ELR (cell line): ENCODE measurements at places on chromosomes 6 and 20.

DNA sequence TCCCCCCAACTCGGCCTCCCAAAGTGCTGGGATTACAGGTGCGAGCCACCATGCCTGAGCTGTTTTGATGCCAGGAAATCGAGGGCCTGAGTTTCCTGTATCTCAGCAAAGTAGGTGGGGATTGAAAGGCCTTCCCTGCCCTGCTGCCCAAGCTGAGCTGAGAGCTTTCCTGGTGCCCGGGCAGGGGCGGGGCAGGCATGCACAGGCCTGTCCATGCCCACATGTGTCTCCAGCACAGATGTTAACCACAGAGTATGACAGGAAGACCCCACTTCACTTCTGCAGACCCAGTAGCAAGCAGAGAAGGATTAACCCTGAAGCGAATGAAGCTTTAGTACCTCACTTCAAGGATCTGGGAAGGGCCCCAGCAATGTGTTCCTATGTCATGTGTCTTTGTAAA is 66.0 kb downstream of the GPR6 start:
- no peak for DNase-seq

- DNase-seq = no peak
Measured at GRCh38 chr20:57638173-57638894, 18.1 kb upstream of the ZBP1 start.

- DNase-seq = peak; percentile 63
Measured at GRCh38 chr20:62252342-62252966, 14.1 kb downstream of the OSBPL2 start.

DNA sequence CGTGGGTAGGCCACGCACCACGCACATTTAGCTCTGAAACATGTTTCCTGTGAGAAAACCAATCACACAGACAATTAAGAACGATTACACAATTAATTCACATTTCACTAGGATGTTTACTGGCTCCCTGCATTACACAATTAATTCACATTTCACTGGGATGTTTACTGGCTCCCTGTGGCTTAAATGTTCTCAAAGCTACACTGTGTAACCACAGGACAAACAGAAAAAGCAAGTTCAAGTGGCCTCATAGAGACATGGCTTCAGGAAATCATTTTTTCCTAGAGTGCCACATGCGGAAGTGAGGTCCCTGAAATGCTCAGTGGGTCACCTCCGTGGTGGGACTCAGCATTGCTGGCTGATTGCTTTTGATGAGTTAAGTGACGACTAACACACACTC is 61.7 kb upstream of the XRN2 start:
- no peak for DNase-seq

DNA sequence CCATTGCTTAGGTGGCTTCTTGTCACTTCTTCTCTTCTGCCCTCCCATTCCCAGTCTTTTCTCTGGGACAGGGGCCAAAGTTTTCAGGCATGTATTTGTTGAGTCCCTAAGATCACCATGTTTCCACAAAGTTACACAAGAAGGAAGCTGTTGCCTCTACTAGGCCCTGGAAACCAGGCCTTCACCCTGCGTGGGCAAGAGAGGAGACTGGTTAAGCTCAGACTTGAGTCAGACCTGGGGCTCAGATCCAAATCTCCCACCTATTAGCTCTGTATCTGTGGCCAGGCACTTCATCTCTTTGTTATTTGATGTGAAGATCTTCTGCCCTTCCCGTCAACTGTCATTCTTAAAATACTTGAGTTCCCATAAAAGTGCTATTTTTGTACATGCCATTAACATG is 154.6 kb downstream of the SASH1 start:
- peak; percentile 34 for DNase-seq

DNA sequence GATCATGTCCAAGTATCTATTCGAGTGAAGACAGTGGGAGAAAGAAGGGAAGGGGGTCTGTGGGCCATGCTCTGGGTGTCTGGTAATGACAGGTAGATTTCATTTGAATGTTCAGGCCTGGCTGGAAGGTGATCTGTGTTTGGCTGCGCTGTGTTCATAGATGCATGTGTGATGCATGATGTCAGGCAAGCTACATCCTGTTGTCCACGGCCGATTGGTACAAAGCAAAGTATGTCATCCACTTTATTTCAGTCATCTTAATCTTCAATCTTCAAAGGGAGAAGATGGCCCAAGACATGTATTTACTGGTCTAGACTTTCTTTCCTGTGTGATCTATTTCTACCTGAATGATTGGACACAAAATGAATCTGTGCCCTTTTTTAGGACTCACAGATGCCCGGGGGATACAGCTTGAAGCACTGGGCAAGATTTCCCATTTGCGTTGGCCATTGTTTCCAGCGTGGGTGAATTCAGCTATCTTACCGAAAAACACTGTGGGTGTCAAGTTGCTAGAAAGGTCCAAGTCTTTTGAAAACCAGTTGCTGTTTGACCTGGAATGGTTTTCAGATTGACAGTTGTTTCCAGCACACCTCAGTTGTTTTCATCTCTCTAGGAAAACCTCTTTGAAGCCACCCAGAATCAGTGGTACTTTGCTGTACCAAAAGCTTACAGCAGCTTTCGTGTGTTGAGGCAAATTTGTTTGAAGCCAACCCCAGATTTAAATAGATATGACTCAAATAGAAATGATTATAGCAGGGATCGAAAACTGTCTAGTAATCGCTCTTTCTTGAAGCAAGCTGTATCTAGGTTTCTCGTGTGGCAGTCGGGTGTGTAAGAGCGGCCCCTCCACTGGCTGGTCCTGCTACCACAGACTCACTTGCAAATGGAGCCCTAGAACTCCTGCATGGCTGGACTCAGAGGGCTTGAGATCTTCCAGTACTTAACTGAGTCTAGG is 27.2 kb downstream of the DUSP22 start:
- no peak for DNase-seq

DNA sequence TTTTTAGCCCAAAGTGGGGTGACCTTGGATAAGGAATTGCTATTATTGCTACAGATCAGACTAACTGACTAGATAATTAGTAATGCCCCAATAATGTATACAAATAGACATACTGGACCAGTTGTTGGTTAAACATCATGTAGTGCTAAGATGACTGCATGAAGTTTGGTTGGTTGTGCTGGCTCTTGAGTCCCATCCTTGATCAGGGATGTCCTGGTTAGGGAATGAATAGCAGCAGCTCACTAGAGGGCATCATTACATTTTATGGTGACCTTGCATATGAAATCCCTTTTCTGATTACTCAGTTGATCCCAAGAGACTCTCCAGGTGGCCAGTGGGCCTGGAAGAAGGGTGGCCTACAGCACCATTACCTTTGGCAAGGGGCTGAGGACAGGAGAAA is 10.9 kb downstream of the TPBG start:
- DNase-seq = peak; percentile 33

- peak; percentile 39 for DNase-seq
Measured at GRCh38 chr6:47479140-47479508, 1.5 kb downstream of the CD2AP start.

DNA sequence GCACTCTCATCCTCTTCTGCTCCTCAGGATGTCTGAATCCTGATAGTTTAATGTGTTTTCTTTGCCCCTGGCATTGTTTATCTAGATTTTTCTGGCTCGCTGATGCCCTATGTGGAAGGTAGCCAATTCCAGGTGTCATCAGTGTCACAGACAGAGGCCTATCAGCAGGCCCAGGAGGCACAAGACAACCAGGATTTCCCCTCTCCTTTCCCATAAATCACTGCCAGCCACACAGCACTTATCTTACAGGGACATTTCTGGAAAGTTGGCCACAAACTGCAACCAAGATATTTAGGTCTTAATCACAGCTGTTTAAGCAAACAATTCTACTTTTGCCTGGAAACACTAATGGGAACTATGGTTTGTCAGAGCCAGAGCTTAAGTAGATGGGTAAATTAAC is 28.1 kb downstream of the ADGRF5 start:
- DNase-seq = no peak

DNA sequence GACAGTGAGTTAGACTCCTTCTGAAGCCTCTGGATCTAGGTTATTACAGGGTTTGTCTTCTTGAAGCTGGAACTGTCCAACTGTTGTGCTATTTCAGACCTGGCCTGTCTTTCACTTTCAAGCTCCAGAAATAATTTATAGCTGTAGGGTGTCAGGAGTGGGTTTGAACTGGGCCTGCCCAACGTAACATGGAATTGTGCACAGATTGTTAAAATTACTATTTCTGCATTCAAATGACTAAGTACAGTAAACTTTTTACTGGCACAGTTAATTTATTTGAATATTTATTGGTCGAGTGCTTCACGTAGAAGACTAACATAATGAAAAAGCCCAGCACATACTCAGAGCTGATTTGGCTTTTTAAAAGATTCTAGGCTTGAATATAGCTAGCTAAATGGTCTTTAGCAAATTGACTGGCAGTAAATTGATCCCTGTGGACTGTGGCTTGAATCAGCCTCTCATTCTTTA is 74.3 kb downstream of the ARID1B start:
- no peak for DNase-seq

GRCh38 chr20:46894971-46895905 is 595 bp downstream of the EYA2 start:
- no peak for DNase-seq

DNA sequence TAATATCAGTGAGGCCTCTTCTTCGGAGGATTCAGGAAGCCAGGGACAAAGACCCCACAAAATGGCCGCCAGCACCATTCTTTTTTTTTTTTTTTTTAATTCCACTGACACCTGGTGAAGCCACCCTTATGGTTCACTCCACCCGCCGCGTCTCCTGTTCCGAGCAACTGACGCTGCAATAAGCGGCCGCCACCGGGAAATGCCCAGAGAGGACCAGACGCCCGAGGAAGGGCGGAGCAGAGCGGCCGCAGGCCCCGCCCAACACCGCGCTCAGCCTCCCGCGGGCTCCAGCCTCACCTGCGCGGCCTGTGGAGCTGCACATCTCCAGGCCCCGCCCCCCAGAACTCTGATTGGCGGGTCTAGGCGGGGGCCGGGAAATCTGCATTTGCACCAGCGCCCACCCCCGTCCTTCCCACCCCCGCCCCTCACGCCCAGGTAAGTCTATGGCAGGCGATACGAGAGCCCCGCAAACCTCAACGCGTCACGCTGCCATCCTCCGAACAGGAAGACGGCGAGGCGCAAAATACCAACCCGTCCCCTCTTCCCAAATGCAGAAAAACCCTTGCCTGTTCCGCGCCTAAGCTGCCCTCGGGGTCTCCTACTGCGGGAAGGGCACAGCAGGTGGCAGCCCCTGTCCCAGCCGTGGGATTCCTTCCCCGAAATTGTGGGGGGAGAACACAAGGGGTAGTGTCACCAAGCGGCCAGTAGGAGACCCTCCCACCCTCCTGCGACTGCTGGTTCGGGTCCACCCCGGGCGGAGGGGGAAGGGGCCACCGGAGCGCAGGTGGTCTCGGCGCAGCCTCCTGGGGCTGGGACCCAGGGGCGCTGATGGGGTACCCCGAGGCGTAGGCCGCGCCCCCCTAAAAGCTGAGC is 960 bp downstream of the ATP9A start:
- peak; percentile 40 for DNase-seq

DNA sequence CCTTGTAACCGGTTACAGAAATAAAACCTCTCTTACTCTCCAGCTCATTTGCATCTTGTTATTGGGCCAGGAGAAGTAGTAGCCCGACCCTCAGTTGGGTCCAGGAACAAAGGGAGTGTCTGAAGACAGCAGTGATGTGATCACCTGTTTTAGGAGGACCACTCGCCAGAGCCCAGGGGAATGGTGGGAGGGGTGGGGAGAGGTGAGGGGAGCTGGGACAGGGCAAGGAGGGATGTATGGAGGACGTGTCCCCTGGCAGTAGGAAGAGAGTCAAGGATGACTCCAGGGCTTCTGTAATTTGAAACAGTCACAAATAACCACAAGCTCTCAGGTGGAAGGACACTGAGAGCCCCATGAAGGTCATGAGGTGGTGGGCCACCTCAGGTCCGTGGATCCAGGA is 1.4 kb upstream of the PCMTD2 start:
- no peak for DNase-seq
